ENCODE measurements at places on chromosomes 4 and X.
A peak's percentile ranks its signal among the peaks of the same experiment; 100 is the strongest.

GRCh38 chr4:10273030-10273429 is 156.4 kb upstream of the WDR1 start:
- DNase-seq: no peak

DNA sequence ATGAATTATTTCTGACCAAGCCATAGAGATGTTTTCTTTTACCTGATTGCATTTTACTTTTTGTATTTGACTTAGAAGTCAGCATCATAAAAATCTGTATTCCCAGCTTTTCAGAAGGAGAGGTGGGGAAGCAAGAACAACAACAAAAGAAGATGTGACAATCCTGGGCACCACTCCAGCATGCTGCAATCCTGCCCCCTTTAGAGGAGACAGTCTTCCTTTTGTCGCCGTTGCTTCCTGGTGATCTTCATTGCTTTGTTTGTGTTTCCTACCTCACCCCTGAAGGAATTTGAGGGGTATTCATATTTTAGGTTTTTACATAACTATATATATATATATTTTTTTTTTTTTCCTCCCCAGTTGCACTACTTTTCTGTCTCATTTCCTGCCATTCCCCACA is 3.7 kb downstream of the QRFPR start:
- no peak for DNase-seq

DNA sequence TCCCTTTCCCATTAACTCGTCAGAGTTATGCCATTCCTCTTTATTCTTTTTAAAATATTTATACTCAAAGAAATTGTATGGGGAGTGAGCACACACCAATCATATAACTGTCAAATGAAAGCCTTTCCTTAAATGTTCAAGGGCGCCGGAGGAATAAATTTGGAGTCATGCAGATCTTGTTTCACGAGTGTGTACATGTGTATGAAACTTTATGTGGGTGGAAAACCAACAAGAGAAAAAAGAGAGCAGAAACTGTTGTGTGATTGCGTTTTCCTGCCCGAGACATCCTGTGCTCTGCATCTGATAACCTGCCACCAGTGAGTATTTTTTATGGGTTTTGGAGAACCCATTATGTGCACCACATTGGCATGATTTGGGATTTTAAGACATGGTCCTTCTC is 88.3 kb downstream of the FHDC1 start:
- DNase-seq: no peak

GRCh38 chr4:40058854-40059253 is 2.2 kb downstream of the N4BP2 start:
- no peak for DNase-seq

- peak; percentile 7 for DNase-seq
Measured at GRCh38 chr4:72568959-72569718, at the start of gene ADAMTS3. TSS of gene ADAMTS3 (minus strand) at chr4:72569221. CDS start at chr4:72568762, 459 bp downstream.

DNA sequence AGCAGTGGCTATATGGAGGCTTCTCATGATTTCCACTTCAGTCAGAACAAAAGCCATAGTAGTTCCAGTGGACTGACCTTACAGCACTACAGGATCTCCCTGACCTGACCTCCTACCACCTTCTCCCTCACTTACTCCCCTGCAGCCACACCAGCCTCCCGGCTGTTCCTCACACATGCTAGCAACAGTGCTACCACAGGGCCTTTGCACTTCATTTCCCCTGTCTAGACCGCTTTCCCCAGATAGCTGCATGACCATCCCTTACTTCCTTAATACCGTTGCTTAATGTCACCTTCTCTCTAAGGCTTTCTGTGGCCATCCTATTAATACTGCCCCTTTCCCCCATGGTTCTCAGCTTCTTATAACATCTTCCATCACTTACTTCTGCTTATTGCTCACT is 13.1 kb downstream of the GPKOW start:
- no peak for DNase-seq

GRCh38 chrX:2642791-2643190 is 48.3 kb upstream of the CD99 start:
- no peak for DNase-seq

DNA sequence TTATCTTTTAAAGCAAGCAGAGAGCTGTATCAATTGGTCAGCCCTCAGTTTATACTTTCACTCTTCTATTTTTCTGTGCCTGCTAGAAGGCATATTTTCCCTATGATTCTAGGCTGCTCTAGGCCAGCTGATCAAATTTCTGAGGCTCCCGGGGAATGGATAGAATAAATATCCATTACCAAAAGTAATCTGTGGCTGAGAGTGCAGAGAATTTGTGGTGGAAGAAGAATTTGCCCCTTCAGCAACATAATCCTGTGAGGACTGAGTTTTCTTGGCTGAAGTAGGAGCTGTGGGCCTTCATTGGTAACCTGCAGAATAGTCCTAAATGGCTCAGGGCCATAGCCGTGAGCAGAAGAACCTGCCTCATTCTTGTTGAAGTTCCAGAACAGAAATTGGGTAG is 314.6 kb upstream of the CASK start:
- no peak for DNase-seq

DNA sequence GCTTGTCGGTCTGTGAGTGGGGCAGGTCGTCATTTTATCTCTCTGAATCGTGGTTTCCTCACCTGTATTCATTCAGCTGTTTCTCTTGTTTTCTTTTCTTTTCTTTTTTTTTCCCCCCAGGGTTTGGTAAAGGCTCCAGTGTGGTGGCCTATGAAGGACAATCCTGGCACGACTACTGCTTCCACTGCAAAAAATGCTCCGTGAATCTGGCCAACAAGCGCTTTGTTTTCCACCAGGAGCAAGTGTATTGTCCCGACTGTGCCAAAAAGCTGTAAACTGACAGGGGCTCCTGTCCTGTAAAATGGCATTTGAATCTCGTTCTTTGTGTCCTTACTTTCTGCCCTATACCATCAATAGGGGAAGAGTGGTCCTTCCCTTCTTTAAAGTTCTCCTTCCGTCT is 41.4 kb downstream of the MAP7D3 start:
- DNase-seq: no peak

- DNase-seq: no peak
Measured at GRCh38 chrX:23656684-23657083, 10.6 kb upstream of the PRDX4 start.

GRCh38 chr4:188665491-188666457 is 526.5 kb downstream of the TRIML1 start:
- no peak for DNase-seq

GRCh38 chr4:153257151-153257620 is 52.9 kb downstream of the TRIM2 start:
- no peak for DNase-seq

GRCh38 chr4:119731778-119732177 is 103.2 kb upstream of the PDE5A start:
- DNase-seq: no peak

DNA sequence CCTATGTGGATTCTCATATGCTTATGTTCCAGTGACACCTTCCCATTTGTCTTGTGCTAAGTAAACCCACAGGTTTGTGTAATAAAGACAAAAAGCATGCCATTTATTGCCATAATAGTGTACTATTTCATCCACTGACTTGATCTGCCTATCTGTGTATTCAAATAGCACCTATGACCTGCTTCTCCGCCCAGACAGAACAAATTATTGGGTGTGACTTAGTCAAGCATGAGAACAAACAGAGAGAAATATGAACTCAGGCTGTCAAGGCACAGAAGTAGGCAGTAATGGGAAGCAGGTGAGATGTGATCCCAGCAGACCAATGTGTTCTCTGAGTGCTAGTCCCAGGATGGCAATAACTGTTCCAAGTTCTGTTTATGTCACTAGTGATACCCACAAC is 25.4 kb downstream of the ELOVL6 start:
- DNase-seq: peak; percentile 10

- no peak for DNase-seq
Measured at GRCh38 chrX:120463241-120463640, 5.9 kb downstream of the LAMP2 start.

- no peak for DNase-seq
Measured at GRCh38 chr4:108129196-108129595, 39.5 kb downstream of the LEF1 start.
